ENCODE measurements at places on chromosomes 3 and 15.

DNA sequence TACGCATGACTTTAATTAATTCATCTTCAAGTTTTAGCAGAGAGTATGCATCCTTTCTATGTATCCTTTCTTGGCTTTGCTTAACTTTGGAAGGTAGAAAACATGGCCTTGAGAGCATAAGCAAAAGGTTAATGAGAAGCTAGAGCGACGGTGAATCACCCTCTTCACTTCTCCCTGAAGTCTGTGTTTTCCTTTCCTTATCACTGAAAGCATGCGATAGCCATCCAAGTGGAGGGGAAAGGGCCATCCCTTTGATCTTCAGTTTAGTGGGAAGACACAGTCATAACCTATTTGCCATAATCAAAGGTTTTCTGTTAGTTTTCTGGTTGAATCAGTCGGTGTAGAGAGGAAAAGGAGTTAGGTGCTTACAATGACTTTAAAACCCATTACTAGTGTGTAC, 354.0 kb upstream of the ROBO2 start:
- no peak for DNase-seq

DNA sequence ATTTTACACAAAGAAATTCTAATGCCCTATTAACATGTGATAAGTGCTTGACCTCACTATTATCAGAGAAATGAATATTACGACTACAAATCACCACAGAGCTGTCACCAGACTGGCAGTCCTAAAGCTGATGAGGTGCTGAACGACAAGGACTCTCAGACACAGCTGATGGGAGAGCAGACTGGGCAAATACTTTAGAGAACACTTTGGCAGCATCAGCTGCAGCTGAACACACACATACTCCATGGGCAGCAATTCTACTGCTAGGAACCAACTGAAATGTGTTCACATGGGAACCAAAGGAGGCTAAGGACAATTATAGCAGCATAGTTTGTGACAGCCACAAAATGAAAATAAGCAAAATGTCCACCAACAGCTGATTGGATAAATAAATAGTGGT, 45.5 kb downstream of the SUSD5 start:
- no peak for DNase-seq

DNA sequence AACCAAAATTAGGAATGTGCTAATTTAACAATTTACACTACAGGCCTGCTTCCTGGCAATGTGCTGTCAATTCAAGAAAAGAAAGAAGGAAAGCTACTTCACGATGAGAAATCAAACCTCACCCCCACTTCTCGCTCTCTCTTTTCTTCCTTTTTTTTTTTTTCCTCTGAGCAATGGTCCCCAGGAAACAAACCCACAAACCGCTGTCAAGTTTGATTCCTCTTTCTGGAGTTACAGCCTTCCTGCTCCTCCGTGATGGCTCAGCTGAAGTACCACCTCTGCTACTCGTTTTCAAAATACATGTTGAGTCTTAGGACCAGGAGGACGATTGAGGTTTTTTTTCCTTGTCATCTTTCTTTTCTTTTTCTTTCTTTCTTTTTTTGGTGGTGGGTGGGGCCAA, 3.4 kb upstream of the TRIM71 start:
- DNase-seq: no peak

- DNase-seq: no peak
These were observed 17.9 kb downstream of the HCLS1 start for GRCh38 chr3:121642601-121643314.

DNA sequence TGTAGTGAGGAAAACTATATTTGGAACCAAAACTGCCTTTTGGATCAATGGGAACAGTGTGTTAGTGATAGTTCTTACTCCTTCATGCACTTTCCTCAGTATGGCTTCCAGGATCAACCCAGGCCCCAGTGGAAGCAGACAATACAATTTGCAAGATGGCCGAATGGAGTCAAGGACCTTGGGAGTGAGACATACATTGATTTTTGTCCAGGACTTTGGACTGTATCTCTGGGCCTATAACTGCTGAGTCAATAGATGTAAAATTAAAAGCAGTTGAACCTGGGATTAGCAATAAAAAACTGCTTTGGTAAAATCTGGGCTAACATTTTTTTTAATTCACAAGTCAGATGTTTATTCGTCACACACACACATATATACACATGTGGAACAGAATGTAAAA, 1.8 kb downstream of the ARRDC4 start:
- DNase-seq: no peak

DNA sequence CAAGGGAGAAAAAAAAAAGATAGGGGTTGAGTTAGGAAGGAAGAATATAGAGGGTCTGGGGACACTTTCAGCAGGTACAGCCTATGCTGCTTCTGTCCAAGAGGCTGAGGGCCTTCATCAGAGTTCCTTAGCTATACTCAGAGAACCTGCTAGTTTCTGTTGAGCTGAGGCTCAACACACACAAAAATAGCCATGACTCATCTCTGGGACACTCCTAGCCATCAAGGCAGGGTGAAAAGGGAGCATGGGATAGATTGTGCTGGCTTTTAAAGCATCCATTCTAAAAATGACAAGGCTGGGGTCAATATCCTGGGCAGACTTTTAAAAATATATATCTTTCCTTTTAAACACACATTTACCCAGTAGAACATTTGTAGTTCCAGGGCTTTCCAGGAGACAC, 2.8 kb upstream of the RTP2 start:
- DNase-seq: no peak

- no peak for DNase-seq
These were observed 28.2 kb downstream of the CCR9 start for GRCh38 chr3:45914362-45915058.

- DNase-seq: no peak
These were observed 203.8 kb upstream of the SEMA6D start for GRCh38 chr15:47513471-47513870.

- no peak for DNase-seq
These were observed 575.0 kb downstream of the GBE1 start for GRCh38 chr3:81186412-81186811.

DNA sequence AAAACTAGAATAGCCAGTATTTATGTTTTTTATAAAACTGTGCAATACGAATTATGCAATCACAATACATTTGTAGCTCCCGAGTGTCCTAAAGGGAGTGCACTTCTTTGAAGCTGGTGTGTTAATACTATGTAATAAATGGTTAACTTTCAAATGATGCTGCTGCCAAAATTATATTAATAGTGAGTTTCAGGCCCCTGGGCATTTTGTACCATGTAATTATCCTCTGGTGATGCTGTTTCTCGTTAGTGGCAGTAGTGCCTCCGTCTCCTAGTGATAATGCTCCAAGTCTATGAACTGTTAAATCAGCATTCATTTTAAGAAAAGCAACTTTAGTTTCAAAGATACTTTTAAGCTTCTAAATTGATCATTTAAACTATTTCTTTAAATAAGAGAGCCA, 132.7 kb upstream of the BHLHE40 start:
- no peak for DNase-seq

DNA sequence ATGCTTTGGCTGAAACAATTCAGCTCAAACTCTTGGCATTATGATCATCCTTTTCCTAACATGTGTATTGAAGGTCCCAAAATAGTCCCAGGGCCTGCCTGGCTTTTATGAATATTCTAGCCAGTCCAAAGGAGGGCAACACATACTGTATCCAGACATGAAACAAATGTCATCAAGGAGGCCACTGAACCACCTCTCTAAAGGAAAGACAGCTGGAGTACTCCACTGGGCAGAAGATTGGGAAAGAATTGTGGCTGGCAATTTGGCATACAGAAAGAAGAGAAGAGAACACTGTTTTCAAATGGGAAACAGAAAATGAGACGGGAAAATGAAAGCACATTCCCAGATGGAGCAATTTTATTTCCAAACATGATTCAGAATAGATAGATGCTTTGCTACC, 80.6 kb downstream of the NCEH1 start:
- DNase-seq: no peak

DNA sequence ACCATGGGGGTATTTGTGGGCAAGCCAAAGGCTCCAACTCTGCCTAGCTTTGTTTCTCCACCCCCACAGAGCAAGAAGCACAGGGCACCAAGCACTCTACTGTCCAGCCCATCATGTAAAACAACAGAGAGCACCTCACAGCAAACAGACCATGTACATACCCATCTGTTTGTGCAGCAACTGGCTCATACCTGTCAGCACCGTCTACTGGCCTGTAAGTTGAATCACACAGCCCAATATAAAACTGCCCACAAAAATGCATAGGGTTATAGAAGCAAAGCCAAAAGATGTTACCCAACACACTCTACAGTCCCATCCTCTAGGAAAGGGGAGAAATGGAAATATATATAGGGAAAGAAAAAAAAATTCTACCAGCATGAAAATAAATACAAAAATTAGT, 139.7 kb upstream of the CPNE4 start:
- no peak for DNase-seq

DNA sequence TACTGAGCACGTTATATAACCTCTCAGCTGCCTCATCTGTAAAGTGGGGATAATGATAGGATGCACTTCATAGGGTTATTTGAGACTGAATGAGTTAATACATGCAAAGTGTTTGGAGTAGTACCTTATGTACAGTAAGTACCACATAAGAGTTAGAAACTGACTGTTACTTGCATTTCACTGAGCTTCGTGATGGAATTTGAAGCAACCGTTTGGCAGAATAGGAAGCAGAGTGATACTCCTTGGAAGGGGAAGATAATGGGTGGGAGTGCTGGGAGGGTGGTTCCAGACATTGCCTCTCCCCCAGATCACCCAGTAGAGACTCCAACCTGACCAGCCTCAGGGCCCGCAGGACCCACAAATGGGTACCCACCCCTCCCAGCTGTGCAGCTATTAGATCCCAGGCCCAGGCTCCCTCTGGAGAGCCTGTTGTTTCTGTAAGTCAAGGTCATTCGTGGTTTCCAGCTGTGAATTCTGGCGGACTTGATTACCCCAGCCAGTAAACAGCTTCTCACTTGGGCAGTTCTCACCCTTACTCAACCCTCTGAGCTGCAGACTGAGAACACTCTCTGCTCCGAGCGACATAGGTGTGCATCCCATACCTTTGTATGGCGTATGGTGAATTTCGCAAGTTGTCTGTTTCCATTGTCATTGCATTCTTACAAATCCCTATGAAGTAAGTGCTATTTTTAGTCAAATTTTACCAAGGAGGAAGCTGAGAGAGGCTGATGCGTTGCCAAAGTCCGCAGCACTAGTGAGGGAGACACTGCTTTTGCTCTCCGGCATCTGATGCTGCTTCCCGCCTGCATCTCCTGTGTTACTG, 11.1 kb downstream of the ALPK3 start:
- peak; percentile 87 for DNase-seq

DNA sequence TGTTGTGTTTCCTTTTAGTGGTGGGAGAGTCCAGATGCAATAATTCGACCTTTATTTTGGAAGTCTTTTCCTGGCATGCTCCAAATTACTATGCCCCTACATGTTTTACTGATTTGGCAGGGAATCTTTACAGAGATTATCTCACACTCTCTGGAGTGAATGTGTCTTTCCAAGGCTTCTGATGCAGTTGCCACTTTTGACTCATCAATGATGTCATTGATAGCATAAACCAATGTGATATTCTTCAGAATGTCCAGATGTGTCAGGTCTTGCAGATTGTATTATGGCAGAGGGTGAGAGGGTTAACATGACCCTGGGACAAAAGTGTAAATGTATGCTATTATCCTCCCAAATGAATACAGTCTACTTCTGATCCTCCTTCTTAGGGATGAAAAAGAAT, 9.7 kb downstream of the RTP4 start:
- DNase-seq: no peak

DNA sequence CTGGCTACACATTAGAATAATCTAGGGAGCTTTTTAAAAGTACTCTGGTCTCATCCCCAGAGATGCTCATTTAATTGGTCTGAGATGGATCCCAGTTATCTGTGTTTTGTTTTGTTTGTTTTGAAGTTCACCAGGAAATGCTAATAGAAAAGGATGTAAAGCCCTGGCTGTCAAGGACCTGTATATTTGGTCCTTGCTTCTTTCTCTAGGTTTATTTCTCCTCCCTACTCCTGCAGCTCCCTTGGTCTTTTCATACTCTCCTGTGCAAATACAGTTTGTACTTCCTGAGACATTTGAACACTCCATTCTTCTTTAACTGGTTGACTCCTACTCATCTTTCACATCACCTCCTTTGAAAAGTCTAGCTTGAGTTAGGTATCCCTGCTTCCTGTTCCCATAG, 3.3 kb downstream of the PIK3CA start:
- no peak for DNase-seq

- no peak for DNase-seq
These were observed 51.6 kb upstream of the TCF12 start for GRCh38 chr15:56866803-56867202.

DNA sequence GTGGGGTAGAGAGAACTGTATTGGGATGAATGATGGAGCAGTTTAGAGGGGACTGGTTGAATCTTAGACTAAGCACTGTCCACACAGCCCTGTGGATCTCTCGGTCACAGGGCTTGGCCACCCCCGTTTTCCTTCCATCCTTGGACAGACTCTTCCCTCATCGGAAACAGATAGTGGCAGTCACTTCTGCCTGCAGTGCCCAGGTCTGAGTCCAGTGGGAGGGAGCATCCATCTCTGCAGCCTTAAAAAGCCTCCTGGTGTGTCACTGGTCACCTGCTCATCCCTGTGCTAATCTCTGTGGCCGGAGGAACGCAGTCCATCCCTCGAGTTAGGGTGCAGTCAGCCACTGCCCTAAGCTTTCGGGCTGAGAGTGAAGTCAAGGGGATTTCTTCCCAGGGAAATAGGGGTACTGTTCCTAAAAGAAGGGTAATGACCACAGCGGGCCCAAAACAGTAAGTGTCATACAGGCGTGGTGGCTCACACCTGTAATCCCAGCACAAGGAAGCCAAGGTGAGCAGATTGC, 32.0 kb downstream of the PLA2G4D start:
- no peak for DNase-seq

Measured in muscle of back (tissue), 13 donors.